Spinal cord (tissue), 10 donors: ENCODE measurements at places on chromosomes 6 and 20. TPM values are rescaled to one million over a fixed set of nuclear protein-coding genes. Genes with fewer than 3 reads are reported as not detected.

ID4 gene
- 109 TPM for total RNA-seq

NOL4L gene
- 23.2 TPM for total RNA-seq

GRCh38 chr20:60172346-60172984, 214.2 kb downstream of the CDH26 start:
- no peak for DNase-seq

NR2E1 gene
- 0.83 TPM for total RNA-seq

GRCh38 chr20:9128568-9128967, 59.7 kb downstream of the PLCB4 start:
- DNase-seq = no peak

DNA sequence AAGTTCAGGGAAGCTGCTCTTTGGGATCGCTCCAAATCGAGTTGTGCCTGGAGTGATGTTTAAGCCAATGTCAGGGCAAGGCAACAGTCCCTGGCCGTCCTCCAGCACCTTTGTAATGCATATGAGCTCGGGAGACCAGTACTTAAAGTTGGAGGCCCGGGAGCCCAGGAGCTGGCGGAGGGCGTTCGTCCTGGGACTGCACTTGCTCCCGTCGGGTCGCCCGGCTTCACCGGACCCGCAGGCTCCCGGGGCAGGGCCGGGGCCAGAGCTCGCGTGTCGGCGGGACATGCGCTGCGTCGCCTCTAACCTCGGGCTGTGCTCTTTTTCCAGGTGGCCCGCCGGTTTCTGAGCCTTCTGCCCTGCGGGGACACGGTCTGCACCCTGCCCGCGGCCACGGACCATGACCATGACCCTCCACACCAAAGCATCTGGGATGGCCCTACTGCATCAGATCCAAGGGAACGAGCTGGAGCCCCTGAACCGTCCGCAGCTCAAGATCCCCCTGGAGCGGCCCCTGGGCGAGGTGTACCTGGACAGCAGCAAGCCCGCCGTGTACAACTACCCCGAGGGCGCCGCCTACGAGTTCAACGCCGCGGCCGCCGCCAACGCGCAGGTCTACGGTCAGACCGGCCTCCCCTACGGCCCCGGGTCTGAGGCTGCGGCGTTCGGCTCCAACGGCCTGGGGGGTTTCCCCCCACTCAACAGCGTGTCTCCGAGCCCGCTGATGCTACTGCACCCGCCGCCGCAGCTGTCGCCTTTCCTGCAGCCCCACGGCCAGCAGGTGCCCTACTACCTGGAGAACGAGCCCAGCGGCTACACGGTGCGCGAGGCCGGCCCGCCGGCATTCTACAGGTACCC, at the start of gene ESR1:
Gene ESR1, plus strand, starts transcription at position 170 of the 858 bp plus-strand sequence. Its CDS starts 231 bp downstream, at position 401.
- no peak for DNase-seq

- DNase-seq = no peak
Measured at GRCh38 chr6:54419885-54420284, 111.6 kb downstream of the TINAG start.

DNA sequence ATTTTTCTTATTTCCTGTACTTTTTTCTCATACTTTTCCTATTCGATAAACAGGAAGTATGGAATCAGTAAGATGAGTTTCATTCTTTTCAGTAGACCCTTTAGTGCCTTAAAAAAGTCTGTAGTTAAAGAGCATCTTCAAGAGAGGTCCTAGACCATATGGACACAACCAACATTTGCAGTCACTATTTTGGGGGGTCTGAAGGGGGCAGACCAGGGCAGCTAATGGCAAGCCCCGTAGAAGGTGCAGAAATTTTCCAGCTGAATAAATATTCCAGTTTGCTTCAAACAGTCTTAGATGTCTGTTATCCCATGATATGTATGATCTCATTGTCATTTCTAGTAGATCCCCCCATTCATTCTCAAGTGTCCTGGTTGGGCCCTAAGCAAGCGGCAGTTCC, 52.8 kb downstream of the MAP3K5 start:
- DNase-seq = no peak

DNA sequence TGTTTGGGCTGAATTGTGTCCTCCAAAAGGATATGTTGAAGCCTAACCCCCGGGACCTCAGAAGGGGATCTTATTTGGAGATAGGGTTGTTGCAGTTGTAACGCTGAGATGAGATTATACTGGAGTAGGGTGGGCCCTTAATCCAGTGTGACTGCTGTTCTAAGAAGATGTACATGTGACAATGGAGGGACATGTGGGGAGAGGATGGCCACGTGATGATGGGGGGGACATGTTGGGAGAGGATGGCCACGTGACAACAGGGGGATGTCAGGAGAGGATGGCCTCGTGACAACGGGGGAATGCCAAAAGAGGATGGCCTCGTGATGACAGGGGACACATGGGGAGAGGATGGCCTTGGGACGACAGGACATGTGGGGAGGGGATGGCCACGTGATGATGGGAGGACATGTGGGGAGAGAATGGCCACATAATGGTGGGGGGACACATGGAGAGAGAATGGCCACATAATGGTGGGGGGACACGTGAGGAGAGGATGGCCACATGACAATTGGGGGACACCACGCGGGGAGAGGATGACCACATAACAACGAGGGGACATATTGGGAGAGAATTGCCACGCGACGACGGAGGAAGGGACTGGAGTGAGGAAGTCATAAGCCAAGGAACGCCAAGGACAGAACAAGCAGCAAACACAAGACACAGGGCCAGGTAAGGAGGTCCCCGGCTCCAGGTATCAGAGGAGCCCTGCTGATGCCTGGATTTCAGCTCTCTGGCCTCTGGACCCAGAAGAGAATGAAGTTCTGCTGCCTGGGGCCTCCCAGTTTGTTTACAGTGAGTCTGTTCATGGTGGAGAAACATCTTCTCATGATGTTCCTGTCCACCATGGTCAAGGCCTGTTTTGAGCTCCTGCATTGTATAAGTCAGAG, 29.2 kb downstream of the SYNJ2 start:
- no peak for DNase-seq

DNA sequence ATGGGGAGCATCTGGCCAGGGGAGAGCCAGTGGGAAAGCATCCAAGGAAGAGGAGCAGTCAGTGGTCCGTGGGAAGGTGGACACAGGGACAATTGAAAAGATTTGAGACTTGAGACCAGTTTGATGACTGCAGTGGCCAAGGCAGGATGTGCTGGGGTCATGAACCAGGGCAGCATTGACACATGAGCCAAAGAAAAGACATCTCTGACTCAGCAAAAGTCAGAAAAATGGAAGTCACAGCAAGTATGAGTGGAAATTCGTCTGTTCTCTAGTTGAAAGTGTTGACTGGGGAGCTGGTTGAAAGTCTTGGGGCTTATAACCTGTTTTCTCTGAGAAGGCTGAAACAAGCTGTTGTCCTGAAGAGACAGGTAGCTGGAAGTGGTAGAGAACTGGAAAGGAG, 31.3 kb downstream of the RAB22A start:
- DNase-seq = no peak

DNA sequence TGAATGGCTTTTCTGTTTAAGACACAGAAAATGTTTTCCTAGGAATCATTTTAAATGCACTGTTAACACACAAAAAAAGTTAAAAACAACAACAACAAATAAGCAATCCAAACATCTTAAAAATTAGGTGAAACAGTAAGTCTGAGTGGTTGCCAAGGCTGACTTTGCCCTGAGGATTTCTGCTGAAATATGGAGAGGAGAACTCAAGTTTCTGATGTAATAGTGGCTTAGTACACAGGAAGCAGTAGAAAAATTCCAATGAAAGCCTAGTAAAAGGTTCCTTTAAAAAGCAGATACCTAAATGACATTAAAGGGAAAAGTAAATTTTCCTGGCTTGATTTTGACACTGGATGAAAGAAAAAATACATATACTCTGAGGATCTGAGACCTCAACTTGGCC, 184.2 kb downstream of the EPM2A start:
- no peak for DNase-seq

GRCh38 chr20:8996817-8997512, 71.9 kb upstream of the PLCB4 start:
- no peak for DNase-seq

DNA sequence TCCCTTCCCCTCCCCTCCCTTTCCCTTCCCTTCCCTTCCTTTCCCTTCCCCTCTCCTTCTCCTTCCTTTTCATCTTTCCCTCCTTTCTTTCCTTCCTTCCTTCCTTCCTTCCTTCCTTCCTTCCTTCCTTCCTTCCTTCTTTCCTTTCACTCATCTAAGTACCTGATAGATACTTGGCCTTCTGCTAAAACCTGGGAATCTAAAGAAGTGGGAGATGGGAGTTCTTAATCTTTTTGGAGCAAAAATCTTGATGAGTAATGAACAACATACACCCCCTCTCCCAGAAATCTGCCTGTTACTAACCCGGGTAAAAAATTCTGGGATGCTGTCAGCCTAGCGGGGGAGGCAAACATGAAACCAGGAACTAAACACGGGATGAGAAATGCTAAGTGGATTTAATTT, 100.7 kb downstream of the VEGFA start:
- DNase-seq = no peak

C20orf204 gene
- total RNA-seq = 0.69 TPM

DNA sequence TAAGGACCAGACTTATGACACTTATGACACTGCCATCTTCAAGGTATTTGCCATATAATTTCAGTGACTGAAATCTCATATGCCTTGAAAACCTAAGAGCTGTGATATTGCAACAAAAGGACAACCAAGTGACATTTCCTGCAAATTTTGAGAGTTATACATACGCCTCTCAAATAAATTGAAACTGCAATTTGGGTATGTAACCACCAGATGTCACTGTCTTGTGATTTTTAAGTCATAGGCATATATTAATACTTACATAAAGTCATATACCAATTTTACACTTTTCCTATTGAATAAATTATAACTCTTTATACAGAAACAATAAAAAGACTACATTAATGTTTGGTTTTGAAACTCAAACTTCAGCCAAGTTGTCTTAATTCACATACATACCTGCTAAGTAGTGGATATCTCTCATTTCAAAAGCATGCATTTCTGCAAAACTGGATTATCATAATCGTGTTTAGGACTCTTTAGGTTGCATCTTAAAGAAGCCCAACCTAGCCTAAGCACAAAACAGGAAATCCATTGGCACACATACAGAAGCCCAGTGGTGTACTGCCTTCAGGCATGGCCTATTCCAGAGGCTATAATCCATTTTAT, 180.2 kb downstream of the PACRG start:
- DNase-seq = no peak

- no peak for DNase-seq
Measured at GRCh38 chr6:134422426-134423231, 104.7 kb upstream of the SGK1 start.

TMEM170B gene
- 10.9 TPM for total RNA-seq

DNA sequence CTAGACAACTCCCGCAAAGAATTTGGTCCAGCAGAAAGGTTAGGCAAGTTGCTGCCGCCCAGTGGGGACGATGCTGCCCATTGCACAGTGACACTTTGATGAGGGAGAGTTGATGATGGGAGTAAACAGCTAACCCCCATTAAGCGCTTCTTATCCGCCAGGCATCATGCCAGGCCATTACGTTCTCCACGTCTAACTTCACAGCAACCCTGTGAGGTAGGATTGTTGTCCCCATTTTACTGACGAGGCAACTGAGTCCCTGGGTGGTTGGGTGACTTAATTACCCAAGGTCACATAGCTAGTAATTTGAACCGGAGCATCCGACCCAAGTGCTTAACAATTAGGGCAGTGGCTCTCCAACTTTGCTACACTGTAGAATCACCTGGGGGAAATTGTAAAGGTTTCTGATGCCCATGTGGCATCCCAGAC, 738 bp downstream of the RALGAPB start:
- DNase-seq = no peak

DNA sequence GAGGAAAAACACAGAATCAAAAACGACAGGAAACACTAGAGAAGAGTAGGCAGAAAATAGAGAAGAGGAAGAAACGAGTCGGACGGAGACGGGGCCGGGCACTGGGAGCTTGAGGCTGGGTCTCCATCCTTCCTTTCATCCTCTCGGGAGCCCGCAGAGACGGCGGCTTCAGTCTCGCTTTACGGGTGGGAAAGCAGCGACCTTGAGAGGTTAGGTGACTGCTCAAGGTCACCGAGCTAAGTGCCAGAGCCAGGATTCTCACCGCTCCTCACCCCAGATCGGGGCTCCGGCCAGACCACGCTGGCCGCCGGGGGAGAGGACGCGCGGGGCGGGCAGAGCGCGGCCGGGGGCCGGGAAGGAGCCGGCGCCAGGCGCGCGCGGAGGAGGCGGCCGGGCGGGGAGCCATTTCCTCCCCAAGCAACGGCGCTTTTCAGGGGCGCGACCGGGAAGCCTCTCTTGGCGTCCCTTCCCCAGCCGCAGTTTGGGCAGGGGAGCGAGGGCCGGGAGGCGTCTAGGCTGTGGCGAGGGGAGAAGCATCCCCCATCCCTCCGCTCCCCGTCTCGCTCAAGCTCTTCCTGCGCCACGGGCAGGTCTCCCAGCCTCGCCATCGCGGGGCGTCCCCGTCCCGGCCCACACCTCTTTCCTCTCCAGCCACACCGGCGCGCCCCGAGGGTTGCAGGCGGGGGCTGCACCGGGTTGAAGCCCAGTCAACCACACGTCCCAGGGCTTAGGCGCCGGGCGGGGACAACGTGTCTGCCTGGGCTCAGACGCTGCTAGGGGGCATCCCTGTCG, 24.1 kb upstream of the MAP3K7 start:
- peak; percentile 86 for DNase-seq

FAM210B gene
- total RNA-seq = 61.5 TPM

DNA sequence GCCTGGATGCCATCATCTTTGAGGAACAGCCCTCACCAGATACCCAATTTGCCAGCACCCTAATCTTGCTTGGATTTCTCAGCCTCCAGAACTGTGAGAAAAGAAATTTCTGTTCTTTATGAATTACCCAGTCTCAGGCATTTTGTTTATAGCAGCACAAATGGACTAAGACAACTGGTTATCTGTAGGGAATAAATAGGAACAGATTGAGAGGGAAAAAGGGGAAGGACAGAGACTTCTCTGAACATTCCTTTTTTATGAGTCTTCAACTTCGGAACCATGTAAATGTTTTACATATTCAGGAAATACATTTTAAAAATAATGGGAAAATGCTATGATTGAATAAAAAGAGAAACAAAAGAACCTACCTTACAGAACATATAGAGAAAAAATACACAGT, 20.9 kb downstream of the KCTD20 start:
- no peak for DNase-seq

FAM83B gene
- 0.30 TPM for total RNA-seq

LHFPL5 gene
- 0.79 TPM for total RNA-seq

- no peak for DNase-seq
Measured at GRCh38 chr6:169976301-169977081, 225.1 kb downstream of the ERMARD start.

DNA sequence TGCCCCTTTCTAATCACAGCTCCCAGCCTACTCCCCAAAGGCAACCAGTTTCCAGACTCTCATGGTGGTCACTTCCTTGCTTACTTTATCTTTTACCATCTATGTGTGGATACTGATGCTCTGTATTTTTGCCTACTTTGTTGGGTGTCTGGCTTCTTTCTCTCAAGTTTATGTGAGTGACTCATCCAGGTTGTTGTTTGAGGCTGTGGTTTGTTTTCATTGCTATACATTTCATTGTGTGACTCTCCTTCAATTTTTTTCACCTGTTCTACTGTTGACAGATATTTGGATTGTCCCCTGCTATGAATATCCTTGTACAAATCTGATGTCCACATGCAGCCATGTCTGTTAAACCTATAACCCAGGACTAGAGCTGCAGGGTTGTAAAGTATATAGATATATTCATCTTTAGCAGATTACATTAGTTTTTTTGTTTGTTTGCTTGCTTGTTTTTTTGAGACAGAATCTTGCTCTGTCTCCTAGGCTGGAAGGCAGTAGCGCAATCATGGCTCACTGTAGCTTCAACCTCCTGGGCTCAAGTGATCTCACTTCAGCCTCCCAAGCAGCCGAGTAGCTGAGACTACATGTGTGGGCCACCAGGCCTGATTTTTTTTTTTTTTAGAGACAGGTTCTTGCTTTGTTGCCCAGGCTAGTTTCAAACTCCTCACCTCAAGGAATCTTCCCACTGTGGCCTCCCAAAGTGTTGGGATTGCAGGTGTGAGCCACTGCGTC, 72.9 kb upstream of the EEF1E1 start:
- no peak for DNase-seq

- no peak for DNase-seq
Measured at GRCh38 chr20:61759286-61760065, 306.2 kb downstream of the TAF4 start.
